ENCODE measurements at places on chromosomes 3 and 15.
A peak's percentile ranks its signal among the peaks of the same experiment; 100 is the strongest.

DNA sequence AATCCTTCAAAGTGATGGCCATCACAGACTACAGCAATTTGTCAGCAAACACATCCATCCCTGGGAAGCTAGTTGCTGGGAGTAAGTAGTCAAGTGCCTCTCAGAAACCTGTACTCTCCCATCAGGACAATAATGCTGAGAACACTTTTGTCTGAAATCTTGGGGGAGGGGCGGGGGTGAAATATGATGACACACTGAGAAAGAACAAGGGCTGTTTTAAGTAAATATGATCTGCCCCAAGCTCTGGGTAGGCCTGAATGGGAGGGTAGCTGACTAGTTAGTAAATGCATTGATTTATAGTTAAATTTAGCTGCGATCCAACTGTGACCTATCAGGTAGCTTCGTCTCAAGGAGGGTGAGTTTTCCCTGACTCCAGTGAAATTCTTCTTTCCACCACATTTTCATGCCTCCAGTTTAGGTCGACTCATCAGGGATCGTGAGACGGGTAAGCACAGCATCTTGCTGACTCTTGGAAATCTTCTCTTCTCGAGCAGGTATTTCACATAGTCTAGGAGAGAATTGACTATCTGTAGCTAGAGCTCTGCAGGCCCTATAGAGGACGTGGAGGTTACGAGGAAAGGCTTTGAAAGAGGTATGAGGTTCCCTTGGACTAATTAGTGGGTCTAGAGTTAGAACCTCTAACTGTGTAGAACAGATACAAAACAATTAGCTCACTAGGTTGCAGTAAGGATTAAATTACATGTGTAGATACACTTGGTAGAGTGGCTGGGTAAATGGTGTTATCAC lies 213.4 kb upstream of the SLC2A2 start:
- no peak for DNase-seq

GRCh38 chr3:82208002-82208710 lies 446.7 kb upstream of the GBE1 start:
- no peak for DNase-seq

DNA sequence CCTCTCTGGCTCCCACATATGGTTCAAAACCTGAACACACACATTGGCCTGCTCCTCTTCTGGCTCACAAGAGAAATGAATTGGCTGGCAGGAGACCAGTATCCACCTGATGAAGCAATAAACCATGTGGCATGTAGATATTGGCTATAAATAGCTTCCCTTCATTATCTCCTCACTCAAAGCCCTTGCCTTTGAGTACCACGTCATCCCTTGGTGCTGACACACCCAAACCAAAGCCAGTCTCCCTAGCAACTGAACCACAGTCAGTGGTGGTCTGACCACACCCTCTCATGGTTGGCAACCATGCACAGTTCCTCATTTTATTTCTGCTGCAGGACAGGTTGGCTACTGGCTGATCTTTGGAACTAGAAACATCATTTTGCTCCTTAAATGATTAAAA lies 98.8 kb downstream of the ZNF621 start:
- DNase-seq = peak; percentile 10

DNA sequence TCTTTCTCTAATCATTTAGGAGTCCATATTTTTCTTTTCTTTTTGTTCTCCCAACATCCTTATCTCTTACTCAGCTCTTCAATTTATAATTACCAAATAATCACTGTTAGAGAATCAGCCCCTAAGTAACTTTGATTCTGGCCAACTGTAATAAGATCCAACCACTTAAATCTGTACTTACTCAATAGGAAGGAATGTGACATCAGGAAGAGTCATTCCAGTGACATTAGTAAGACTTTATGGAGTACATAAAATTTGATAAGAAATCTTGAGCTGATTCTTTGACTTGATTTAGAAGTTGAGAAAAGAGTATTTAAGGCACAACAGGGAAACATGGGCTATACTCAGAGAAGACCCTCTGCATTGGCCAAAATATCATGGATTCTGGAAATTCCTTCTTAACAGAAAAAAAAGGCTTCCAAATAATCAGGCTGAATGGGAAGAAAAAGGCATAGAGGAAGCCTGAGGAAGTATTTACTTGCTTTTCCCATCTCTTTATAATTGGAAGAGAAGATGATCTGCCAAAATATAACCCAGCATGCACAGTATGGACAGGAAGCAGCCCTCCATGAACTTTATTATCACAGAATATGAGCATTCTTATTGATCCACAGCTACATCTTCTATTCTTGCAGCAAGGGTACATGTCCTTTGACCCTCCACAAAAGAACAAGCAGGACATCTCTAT lies 289.7 kb upstream of the TPRG1 start:
- peak; percentile 92 for DNase-seq

DNA sequence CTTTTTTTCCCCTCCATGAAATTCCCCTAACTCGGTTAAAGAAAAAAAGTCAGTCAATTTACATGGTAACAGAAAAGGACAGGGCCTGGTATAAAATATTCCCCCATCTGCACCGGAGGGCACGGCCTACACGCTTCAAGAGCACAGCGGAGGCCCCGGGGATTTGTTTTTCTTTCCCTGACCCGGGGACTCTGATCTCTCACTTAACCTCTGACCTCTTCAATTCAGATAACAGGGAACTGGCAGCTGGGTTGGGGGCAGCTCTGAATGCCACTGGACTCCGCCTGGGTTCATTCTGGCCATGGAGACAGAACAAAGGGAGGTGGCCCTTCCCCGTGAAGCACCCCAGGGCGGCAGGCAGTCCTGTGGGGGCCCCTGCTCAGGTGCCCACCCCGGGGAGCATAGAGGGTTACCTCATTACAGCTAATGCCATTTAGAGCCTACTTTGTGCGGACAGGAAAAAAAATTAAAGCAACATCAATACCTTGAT lies 257.5 kb downstream of the SHQ1 start:
- no peak for DNase-seq

- peak; percentile 46 for DNase-seq
Observed at GRCh38 chr3:191985691-191986090, 524.7 kb downstream of the PYDC2 start.

DNA sequence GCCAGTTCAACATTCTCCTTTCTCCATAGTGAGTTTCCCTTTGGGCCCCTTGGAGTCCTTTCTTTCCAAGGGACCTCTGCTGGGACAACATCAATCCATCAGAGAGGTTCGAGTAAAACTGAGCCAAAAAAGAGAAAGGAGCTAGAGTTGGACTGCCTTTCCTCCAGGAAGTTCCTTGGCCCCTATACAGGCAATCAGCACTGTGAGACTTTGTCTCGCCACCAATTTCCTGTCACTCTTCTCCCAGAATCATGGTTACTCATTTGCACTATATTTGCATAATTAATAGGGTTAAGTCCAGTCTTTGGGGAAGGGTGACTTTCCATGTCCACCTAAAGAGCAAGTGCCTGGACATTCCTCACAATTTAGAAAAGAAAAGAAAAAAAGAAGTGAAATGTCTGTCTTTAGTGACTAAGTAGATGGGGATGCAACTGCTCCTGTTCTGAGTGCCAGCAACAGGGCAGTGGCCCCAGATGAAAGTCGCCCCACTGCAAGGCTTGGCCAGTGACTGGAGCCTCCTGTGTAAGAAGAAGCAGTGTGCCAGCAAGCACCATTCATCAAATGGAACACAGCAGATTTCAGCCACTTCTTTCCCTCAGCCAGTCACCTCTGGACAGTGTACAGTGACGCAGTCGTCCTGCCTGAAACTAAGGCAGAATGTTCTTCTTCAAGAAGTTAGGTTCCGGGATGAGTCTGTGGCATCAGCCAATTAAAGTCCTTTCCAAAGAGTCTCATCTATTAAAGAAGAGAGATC lies 91.6 kb downstream of the FSIP1 start:
- no peak for DNase-seq

- peak; percentile 75 for DNase-seq
Observed at GRCh38 chr15:74438721-74439316, 5.1 kb upstream of the SEMA7A start.

GRCh38 chr15:65405791-65406423 lies 16.8 kb downstream of the IGDCC4 start:
- no peak for DNase-seq

DNA sequence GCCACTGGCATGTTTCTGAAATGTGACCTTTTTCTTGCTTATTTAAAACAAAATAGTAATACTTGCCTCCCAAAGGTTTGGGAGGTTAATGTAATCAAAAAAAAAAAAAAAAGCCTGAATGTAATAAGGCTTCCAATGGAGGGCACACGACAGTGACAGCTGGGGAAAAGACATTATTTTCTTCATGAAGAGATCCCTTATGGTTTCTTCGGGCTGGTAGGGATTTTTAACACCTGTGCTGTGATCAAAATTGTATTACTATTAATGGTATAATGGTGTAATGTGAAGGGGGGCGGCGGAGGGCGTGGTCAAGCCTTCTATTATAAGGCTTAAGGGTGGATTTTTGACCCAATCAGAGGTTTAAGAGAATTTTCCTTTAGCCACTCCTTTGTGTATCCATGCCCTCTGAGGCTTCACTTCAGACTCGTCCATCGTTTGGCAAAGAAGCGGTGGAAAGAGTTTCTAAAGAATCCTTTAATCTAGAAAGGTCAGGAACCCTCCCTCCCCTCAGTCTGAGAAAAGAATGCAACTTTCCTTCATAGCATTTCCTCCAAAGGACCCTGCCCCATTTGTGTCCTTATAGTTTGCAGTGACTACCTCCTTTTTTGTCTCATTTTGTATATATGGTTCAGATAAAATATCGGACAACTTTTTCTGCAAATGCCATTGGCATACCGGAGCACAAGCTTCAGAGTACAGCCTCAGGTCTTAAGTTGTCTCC lies 89.5 kb upstream of the CHD2 start:
- peak; percentile 77 for DNase-seq

DNA sequence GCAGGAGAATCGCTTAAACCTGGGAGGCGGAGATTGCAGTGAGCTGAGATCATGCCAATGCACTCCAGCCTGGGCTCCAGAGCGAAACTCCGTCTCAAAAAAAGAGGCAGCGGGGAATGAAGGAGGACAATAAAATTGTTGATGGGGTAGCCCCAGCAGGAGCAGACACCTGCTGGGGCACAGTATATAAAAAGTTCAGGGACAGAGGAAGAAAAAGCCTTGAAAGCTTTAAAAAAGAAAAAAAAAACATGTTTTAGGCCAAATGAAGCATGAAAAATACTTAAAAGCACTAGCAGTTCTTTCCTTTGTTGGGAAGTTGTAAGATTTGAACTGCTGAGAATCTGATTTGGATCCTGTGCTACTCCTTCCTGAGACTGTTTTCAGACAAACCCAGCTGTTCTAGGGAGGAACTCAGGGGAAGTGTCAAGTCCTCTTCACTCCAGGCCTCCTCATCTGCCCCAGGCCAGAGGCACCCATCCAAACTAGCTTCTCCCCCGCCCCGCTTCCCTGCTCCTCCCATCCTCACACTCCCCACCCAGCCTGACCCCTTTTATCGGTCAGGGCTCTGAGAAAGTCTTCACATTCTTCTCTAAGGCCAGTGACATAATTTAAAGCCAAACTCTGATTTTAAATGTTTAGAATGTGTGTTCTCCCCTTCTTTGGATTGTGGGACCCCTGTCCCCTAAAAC lies 4.9 kb downstream of the IL17RD start:
- DNase-seq = no peak

GRCh38 chr3:15451216-15452113 lies 24.1 kb downstream of the EAF1 start:
- no peak for DNase-seq

DNA sequence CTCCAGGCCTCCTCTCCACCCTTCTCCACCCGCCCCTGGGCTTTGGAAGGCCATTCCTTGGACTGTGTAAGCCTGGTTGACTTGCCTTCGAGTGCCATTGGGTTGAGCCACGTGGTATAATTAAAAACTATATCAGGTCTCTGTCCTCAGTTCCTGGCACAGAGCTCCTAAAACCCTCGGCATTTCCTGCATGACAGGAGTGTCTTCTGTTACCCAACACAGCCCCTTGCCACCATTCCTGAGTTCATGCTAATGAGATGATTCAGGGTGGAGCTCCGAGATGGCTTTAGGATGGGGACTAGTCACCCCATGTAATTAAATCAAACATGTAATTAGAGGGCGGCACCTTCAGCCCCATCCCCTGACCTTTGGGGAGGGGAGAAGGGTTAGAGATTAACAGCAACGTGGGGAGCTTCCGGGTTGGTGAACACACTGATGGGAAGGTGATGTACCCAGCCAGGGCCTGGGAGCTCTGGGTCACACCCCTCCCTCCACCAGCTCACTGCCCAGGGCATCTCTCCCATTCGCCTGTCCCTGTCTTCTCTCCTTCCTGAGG lies 256.4 kb downstream of the FAM43A start:
- DNase-seq = no peak

DNA sequence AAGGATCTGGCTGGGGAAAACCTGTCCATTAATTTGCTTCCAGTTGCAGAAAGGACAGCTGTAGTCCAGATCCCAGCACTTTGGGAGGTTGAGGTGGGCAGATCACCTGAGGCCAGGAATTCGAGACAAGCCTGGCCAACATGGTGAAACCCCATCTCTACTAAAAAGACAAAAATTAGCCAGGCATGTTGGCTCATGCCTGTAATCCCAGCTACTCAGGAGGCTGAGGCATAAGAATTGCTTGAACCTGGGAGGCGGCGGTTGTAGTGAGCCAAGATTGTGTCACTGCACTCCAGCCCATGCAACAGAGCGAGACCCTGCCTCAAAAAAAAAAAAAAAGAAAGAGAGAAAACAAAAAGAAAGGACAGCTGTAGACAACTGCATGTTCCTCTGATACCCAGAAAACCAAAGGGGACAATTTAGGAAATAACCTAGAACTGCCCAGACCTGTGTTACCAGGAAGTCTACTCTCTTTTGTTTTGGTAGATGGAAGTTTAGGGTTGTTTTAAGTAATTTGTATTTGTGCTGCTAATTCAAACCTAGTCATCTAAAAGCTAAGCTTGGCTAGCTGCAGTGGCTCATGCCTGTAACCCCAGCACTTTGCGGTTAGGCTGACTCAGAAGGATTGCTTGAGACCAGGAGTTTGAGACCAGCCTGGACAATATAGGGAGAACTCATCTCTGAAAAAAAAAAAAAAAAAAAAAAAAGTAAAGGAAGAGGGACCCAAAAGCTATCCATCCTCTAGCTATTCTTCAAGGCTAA lies 22.7 kb downstream of the EXD1 start:
- DNase-seq = peak; percentile 68

DNA sequence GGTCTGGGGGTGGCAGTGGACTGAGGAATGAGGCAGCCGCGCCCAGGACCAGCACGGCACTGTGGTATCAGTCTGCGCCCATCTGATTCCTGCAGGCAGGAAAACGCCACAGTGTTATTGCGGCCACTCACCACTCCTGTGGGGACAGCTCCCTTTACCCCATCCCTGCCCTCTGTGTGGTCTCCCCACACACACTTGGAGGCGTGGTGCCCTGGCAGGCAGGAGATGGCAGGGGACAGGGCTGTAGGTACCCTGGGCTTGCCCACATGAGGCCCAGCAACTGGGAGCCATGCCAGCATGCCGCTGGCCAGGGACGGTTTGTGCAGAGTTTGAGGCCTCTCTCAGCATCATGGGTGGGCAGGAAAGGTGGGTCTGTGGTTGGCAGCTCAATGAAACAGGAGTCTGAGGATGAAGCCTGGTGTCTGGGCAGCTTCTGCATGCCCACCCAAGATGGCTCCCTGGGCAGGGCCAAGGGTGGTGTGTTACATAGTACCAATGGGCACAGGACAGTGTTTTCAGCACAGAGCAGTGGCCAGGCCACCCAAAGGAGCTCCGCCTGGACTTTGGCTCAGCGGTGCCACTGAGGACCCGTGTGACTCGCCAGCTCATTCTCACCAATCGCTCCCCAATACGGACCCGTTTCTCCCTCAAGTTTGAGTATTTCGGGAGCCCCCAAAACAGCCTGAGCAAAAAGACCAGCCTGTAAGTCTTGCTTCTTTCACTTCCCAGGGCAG lies 27.2 kb downstream of the ACAA1 start:
- no peak for DNase-seq

Data from EL (cell line).